ENCODE measurements at places on chromosomes 6 and 20.

- no peak for DNase-seq
These were observed 16.5 kb downstream of the NCOA7 start for GRCh38 chr6:125807293-125807692.

DNA sequence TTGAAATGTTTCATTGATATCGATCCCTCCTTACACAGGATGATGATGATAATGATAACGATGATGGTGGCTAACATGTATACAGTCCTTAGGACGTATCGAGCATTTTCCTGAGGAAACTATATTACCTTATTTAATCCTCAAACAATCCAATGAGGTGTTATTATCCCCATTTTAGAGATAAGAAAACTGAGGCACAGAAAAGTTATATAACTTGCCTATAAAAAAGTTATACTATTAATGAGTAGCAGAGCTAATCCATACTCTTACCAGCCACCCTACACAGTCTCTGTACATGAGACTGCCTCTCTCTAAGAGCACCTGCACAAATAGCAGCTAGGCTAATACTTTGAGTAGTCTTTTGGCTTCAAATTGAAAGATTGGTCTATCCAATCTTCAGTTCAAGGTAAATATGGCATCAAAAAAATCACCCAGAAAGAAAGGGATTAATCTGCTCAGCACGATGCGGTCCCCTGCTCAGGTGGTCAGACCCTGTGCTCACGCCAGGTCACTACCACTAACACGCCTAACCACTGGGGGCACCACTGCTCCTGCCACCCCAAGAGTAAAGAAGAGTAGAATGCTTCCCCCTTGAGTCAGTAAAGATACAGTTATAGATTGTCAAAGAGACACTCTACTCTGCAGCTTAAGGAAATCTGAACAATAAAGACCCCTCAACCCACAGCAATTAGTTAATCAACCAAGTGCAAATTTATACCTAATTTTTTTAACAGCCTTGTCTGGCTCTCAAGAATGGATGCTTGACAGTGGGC, 15.0 kb downstream of the GABBR1 start:
- peak; percentile 35 for DNase-seq

- no peak for DNase-seq
These were observed 4.3 kb downstream of the E2F1 start for GRCh38 chr20:33681728-33682353.

DNA sequence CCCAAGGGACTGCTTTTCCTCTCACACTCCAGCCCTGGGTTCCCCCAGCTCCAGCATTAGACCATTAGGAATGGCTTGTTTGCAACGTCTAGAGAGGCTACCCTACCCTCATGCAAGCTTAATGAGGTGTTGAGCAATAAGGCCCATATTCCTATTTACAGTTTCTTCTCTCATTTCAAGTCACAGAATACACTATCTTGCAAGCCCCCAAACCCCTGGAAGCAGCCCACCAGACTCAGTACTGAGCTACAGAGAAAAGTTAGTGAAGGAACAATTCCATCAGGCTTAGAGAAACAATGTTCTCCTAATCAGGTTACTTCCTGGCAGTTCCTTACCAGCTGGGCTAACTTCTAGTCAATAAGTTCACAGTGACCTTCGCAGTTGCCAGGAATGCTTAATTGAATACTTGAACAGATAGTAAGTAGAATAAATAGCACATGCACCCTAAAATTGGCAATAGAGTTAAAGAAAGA, 606.5 kb upstream of the NOX3 start:
- DNase-seq, result no peak

GRCh38 chr6:1335367-1336037, 23.6 kb downstream of the FOXQ1 start:
- DNase-seq, result no peak

- DNase-seq, result no peak
These were observed 37.5 kb upstream of the FUT9 start for GRCh38 chr6:95978230-95978629.

GRCh38 chr6:130417951-130418350, 52.1 kb downstream of the TMEM200A start:
- peak; percentile 35 for DNase-seq

- DNase-seq, result no peak
These were observed 35.3 kb downstream of the ESR1 start for GRCh38 chr6:151842816-151843215.

DNA sequence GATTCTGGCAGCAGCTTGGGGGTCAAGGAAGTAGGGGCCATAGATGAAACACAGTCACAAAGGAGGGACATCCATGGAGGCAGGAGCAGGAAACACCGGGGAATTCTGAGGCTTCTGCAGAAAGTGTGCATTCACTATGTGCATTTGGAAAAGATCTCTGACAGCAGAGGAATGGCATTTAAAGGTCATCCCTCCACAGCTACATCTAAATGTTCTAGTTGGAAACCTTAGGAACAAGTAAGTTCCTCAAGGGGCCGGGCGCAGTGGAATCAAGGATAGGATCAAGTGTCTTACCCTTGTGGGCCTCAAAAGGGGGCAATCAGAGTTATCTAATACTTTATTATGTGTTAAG, 8.8 kb downstream of the C6orf136 start:
- DNase-seq, result no peak

GRCh38 chr6:158115508-158115907, 52.6 kb downstream of the SERAC1 start:
- no peak for DNase-seq

- no peak for DNase-seq
These were observed 92.3 kb downstream of the RNF182 start for GRCh38 chr6:14016935-14017625.

DNA sequence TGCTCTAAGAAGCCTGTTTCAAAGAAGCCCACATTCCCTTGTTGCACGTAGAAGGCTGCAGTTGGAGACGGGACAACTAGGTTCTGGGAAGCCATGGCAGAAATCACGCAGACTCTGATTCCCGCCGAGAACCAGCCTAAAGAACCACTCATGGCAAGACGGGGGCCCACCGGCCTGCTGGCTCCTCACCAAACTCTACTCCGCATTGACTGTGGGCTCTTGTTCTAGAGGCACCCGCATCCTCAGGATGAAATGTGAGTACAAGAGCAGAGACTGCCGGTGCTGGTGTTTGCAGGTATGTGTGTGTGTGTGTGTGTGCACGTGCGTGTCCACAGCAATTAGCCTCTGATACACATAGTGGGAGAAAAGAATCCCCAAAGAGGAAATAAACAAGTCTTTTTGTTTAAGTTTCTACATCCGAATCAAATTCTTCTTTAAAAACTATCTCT, 42.3 kb upstream of the NR2E1 start:
- DNase-seq, result no peak

DNA sequence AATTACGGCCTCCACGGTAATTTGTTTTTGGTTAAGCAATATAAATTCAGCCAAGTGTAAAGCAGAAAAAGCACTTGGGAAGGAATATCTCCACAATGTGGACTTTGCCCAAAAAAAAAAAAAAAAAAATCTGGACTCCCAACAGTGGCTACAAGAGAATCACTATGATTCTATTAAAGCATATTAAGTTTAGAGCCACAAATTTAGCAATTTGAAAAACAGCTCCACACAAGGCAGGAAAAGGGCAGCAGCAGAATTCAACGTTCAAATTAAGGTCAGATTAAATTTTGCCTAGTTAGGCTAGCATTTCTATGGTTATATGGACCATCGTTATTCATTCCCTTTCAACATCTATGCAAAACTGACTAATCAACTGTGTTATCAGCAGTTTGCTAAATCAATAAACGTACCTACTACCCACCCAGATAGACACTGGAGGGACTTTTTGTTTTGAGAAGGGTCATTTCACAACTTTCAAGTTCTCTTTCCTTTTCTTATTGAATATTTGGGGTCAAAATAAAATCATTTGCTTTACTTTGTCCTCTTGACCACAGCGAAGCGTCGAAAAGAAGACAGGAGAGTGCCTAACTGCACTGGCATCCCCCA, 1.0 kb downstream of the MCM9 start:
- DNase-seq, result no peak

DNA sequence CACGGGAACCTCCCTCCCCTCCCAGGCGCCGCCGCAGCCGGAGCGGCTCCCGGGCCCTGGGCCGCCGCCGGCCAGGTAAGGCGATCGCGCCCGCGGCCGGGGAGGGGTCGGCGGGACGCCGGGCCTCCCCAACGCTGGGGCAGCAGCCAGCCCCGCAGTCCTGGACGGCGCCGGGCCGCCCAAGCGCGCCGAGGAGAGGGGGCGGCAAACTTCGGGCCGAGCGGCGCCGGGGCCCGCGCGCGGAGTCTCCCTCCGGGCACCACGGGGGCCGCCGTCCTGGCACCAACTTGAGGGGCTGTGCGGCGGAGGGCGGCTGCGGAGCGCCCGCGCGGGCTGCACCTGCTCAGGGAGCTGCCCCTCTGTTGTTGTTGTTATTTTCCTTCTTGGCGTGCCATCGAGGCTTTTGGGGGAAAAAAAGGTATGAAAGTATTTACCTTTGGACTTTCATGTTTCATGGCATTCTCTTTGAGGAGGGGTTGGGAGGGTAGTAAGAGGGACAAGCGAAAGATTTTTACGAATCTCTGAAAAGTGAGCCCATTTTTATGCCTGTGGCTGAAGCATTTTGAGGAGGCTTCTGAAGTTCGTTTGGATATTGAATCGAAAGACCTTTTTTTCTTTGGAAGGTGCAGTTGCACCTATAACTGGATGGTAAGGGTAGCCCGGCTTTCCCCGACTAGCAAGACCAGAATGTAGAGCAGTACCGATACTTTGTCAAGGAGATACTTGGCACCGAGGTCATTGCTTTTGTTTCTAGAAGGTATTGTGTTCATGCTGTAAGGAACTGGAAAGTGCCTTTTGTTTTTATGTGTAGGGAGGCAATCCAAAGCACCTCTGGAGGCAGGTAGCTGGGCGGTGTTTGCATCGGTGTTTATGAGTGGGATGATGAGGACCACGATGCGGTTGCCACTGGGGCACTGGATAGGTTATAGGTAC, at the start of gene RNF182:
Gene RNF182, plus strand, starts transcription at position 4 of the 933 bp plus-strand sequence. CDS start 52,168 bp downstream, outside the sequence.
- DNase-seq, result no peak

GRCh38 chr6:119979862-119980261, 630.3 kb upstream of the MAN1A1 start:
- no peak for DNase-seq

DNA sequence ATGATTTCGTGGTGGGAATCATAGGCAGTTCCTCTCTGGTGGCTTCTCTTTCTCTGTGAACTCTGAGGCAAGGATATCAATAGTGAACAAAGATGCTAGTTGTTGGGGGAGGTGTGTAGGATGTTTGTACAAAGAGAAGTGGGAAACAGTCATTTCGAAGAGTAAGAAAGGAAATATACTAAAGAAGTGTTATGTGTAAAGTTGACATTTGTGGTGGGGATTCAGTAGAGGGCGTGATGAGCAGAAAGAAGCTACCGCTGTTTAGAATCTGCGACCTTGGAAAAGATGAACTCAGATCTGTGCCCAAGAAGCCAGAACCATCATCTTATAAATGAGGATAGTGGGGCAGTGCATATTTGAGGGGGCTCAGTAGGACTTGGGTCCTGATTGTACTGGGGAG, 11.4 kb downstream of the SLC35F1 start:
- no peak for DNase-seq

- no peak for DNase-seq
These were observed 554.3 kb downstream of the CD109 start for GRCh38 chr6:74250161-74250818.

DNA sequence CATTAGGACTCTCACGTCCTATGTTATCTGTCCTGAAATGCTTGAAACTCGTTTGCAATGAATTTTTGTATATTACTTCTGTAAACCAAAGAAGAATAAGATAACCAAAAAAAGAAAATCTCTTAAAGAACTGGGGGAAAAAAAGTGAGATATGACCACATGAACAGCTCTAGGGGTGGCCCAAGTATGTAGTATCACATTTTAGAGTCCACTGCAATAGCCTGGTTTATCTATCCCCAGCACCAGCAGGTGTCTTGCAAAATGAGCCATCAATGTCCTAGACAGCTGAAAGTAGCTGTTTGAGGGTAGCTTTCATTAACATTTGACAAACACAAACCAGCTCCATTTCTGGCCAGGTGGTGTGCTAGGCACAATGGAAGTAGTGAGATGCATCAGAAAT, 102.8 kb downstream of the PXDC1 start:
- no peak for DNase-seq

- no peak for DNase-seq
These were observed 13.7 kb downstream of the QRSL1 start for GRCh38 chr6:106643061-106643460.

GRCh38 chr6:38730140-38730862, 15.2 kb downstream of the DNAH8 start:
- DNase-seq, result no peak

GRCh38 chr20:51542033-51542570, 417 bp downstream of the NFATC2 start:
- peak; percentile 62 for DNase-seq

- DNase-seq, result no peak
These were observed 27.8 kb upstream of the PIM1 start for GRCh38 chr6:37142050-37142614.

DNA sequence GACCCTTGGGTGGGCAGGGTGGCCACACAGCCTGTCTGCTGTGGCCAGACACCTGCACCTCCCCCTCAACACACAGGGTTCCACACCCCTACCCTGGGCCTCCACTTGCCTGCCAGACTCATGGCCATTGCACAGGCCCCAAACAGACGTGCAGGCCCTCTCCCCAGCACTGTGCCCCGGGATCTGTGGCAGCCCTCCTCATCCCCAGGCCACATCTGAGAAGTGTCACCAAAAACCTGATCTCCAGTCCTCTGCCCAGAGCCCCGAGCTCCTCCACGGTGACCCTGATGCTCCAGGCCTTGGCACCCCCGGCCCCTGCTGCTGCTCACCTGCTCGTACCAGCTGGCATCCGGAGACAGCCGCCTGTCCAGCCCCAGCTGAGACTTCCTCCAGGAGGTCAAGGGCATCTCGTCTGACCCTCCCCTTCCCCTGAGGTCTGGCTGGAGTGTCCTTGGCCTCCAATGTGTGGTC, 160.1 kb downstream of the DLL1 start:
- DNase-seq, result no peak

DNA sequence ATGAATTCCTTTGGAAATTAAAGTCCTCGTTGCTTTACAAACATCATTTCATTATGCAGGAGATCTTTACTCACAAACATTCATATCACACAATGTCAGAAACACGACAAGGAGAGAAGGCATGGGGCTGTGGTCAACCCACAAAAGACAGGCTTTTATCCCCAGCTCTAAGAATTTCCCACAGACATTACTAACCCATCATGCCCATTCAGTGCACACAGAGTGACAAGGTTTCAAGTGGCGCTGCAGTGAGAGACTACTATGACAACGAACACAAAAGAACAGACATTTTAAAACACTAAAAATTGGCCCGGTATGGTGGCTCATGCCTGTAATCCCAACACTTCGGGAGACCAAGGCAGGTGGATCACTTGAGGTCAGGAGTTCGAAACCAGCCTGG, 579.8 kb upstream of the AGPAT4 start:
- DNase-seq, result no peak

All from CMK (cell line).